Activated T-cell treated with anti-CD3 and anti-CD28 coated beads, Interleukin-2, amount 50 U/mL, for 72 hours (primary cell): ENCODE measurements at places on chromosomes 2 and 18. TPM values are rescaled to one million over a fixed set of nuclear protein-coding genes. Genes with fewer than 3 reads are reported as not detected.

Gene YES1
- 15.3 TPM for total RNA-seq

Gene ATP6V1C2
- total RNA-seq, result 0.21 TPM

Gene G6PC2
- total RNA-seq, result not detected

Gene MEP1B
- not detected for total RNA-seq

Gene CAPN14
- 0.60 TPM for total RNA-seq

Gene FOXD4L1
- 0.12 TPM for total RNA-seq

Gene NCOA1
- 32.7 TPM for total RNA-seq

Gene CCL20
- 21.9 TPM for total RNA-seq

DNA sequence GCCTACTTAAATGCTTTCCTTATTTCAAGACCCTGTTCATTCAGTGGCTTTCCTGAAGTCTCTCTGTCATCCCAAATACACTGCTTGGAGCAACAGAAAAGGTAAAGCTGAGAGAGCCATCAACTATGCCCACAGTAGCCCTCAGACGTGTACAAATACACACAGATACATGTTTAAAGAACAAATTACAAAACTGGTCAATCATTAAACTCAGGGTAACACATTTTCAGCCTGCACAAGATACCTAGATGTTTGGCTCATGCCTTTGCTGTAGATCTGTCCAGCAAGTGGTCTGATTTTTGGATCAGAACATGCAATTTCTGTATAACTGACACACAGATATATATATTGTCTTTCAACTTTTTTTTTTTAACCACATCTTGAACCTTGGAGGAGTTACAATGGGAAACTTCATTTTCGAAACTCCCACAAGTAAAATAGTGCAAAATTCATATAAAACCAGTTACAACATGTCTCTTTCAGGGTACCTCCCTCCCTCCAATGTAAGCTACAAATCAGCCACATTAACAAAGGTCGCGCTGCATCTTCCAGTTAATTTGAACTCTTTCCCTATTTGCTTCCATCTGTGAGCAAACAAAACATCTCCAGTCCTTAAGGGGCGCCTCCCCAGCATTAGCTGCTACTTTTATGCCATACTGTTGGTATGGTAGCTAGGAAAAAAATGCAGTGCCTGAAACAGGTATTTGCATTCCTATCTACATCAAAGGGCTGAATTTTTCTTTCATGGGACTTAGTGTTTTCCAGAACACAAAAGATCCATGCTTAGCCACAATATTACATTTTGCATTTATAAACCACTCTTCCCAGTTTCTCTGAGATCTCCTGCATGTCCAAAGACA is 311.9 kb downstream of the NRXN1 start:
- H3K4me3 ChIP-seq, result no peak overlapping the region
- no peaks in the 10 kb centered on the region for H3K36me3 ChIP-seq
- DNase-seq, result no peak
- no peak overlapping the region for H3K27ac ChIP-seq
- H3K27me3 ChIP-seq, result no peaks in the 10 kb centered on the region
- no peaks in the 10 kb centered on the region for H3K4me1 ChIP-seq

GRCh38 chr2:200604571-200605255 is 18.9 kb downstream of the AOX1 start:
- peaks cover 30% of the 10 kb centered on the region for H3K27me3 ChIP-seq
- no peaks in the 10 kb centered on the region for H3K36me3 ChIP-seq
- H3K27ac ChIP-seq, result no peak overlapping the region
- H3K4me3 ChIP-seq, result no peak overlapping the region
- DNase-seq, result no peak

GRCh38 chr18:53625997-53626599 is 598.4 kb downstream of the MBD2 start:
- DNase-seq, result no peak
- H3K4me1 ChIP-seq, result no peaks in the 10 kb centered on the region
- H3K4me3 ChIP-seq, result no peak overlapping the region
- no peak overlapping the region for H3K27ac ChIP-seq
- H3K27me3 ChIP-seq, result no peaks in the 10 kb centered on the region
- H3K36me3 ChIP-seq, result no peaks in the 10 kb centered on the region

DNA sequence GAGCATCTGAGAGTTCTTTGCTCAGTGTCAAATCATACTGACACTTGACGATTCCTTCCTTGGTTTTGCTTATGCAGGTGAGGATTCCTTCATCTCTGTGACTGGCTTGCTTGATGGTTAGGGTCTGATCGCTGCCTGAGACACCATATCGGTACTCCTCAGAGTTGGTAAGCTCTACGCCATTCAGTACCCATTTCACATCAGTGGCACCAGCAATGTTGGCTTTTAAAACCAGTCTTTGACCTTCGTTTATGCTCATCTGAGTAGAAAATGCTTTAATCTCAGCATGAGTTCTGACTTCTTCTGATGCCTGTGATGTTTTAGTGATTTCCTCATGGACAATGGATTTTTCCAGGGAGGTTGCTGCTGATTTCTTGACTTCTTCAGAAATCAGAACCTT is 48.4 kb downstream of the PLEKHA3 start:
- no peaks in the 10 kb centered on the region for H3K27me3 ChIP-seq
- H3K4me3 ChIP-seq, result no peak overlapping the region
- peaks cover 8% of the 10 kb centered on the region for H3K36me3 ChIP-seq
- H3K27ac ChIP-seq, result no peak overlapping the region

GRCh38 chr18:47050468-47050867 is 15.0 kb upstream of the ELOA2 start:
- no peak overlapping the region for H3K4me3 ChIP-seq
- peaks cover 5% of the 10 kb centered on the region for H3K27me3 ChIP-seq
- peak; percentile 9 for DNase-seq
- no peaks in the 10 kb centered on the region for H3K36me3 ChIP-seq
- H3K27ac ChIP-seq, result no peak overlapping the region

DNA sequence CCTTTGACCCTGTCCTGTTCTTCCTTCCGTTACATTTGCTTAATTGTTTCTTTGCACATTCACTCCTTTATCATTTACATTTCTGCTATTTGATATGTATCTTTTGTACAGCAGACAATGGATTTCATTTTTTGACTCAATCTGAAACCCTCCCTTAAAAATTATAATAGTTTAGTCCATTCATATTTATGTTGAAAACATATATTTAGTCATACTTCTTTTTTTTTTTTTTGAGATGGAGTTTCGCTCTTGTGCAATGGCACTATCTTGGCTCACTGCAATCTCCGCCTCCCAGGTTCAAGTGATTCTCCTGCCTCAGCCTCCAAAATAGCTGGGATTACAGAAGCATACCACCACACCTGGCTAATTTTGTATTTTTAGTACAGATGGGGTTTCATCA is 95.3 kb upstream of the TGFA start:
- peaks cover 15% of the 10 kb centered on the region for H3K27me3 ChIP-seq
- no peaks in the 10 kb centered on the region for H3K4me1 ChIP-seq
- DNase-seq, result no peak
- no peak overlapping the region for H3K4me3 ChIP-seq

- peaks cover 19% of the 10 kb centered on the region for H3K27me3 ChIP-seq
- DNase-seq, result no peak
- no peaks in the 10 kb centered on the region for H3K36me3 ChIP-seq
- H3K4me1 ChIP-seq, result no peaks in the 10 kb centered on the region
- H3K4me3 ChIP-seq, result no peak overlapping the region
- H3K27ac ChIP-seq, result no peak overlapping the region
These were observed 110.4 kb downstream of the ALK start for GRCh38 chr2:29810956-29811355.

DNA sequence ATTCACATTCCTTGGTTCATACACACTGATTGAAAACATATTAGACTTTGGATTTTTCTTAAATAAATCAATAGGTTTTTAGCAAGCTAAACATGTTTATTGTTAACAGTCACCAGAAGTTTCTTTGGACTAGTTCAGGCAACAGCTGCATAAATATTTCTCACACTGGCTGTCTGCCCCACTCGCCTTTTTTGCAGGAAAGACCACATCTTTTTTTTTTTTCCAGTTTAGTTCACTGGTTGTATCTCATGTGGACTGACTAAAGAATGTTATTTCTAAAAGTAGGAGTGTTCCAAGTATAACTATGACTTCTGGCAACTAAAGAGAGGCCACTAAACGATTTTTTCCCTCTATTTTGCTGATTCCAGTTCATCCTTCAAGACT is 31.1 kb downstream of the SLC40A1 start:
- no peak overlapping the region for H3K4me3 ChIP-seq
- no peak for DNase-seq
- no peaks in the 10 kb centered on the region for H3K4me1 ChIP-seq
- no peaks in the 10 kb centered on the region for H3K27me3 ChIP-seq
- no peak overlapping the region for H3K27ac ChIP-seq
- no peaks in the 10 kb centered on the region for H3K36me3 ChIP-seq

- H3K36me3 ChIP-seq, result no peaks in the 10 kb centered on the region
- H3K27me3 ChIP-seq, result no peaks in the 10 kb centered on the region
- no peak overlapping the region for H3K27ac ChIP-seq
These were observed 140.6 kb downstream of the NETO1 start for GRCh38 chr18:72727038-72727655.

DNA sequence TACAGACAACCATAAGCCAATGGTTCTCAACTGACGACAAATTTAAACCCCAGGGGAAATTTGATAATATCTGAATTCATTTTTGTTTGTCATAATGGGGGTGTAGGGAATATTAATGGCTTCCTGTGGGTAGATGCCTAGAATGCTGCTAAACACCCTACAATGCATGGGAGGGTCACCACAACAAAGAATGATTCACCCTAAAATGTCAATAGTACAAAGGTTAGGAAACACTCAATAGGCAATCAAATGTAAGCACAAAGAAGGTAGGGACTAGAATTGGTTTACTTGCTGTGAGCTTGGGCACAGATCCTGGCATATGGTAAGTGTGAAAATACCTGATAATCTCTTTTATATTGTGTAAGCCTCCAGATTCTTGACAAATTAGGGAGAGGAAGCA is 20.1 kb upstream of the FANCL start:
- H3K27ac ChIP-seq, result no peak overlapping the region
- DNase-seq, result no peak
- H3K36me3 ChIP-seq, result peaks cover 9% of the 10 kb centered on the region

GRCh38 chr18:48801728-48802542 is 148.8 kb downstream of the SMAD7 start:
- H3K27me3 ChIP-seq, result no peaks in the 10 kb centered on the region
- H3K4me3 ChIP-seq, result peak overlapping the region; percentile 57
- H3K36me3 ChIP-seq, result no peaks in the 10 kb centered on the region
- DNase-seq, result no peak

- no peak for DNase-seq
- H3K27me3 ChIP-seq, result peaks cover 68% of the 10 kb centered on the region
- no peak overlapping the region for H3K27ac ChIP-seq
- peak overlapping the region; percentile 74 for H3K4me3 ChIP-seq
- H3K36me3 ChIP-seq, result peaks cover 7% of the 10 kb centered on the region
These were observed 1.0 kb downstream of the AGAP1 start for GRCh38 chr2:235494716-235495372.
